ENCODE measurements at places on chromosomes 2 and 18.

- DNase-seq = peak; percentile 17
These were observed 21.9 kb downstream of the THAP4 start for GRCh38 chr2:241615041-241615440.

- no peak for DNase-seq
These were observed 35.9 kb downstream of the MYO1B start for GRCh38 chr2:191280834-191281756.

DNA sequence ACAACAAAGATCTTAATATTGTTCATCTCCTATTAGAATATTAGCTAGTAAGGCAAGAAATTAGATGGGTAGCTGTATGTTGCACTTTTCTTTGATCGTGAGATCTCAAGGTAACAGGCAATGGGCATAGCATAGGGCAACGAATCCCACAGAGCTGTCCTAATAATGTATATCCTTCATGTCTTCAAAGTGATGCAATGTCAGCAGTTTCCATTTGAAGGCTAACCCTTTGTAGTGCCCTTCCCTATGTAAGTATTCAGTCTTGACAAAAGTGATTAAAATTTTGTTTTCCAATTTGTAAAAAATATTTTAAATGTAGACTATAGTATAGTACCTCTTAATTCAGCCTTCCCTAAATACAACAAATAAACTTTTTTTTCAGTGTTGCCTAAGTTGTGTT lies 112.5 kb downstream of the PKP4 start:
- DNase-seq = no peak

DNA sequence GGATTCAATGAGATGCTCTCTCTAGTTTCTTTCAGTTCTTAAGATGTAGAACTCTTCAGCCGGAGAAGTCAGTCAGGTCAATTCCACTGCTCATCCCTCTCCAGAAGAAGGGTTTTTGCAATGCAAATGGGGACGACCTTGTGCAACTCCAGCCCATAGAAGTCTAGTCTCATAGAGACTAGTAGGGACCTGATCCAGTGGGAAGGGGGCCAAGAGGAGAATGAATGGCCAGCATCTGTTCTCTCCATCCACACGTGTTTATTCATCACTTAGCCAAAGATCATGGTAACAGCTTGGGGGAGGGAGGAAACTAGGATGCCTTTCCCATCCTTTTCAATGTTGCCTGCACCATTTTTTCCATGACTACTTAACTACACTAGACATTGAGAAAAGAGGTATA lies 120.2 kb downstream of the LAMA3 start:
- peak; percentile 67 for DNase-seq

- DNase-seq = peak; percentile 54
These were observed 86.0 kb downstream of the MAPRE2 start for GRCh38 chr18:35127201-35127600.

DNA sequence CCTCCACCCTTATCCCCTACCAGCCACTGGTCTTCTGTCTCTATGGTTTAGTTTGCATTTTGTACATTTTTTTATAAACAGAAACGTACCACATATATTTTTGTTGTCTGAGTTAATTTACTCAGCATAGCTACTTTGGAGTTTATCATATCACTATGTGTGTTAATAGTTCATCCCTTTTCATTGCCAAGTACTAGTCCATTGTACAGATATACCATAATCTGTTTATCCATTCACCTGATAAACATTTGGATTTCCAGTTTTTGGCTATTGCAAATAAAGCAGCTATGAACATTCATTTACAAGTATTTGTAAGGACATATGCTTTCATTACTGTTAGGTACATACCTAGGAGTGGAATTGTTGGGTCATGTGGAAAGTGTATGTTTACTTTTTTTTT lies 123.6 kb downstream of the RHBDD1 start:
- no peak for DNase-seq

DNA sequence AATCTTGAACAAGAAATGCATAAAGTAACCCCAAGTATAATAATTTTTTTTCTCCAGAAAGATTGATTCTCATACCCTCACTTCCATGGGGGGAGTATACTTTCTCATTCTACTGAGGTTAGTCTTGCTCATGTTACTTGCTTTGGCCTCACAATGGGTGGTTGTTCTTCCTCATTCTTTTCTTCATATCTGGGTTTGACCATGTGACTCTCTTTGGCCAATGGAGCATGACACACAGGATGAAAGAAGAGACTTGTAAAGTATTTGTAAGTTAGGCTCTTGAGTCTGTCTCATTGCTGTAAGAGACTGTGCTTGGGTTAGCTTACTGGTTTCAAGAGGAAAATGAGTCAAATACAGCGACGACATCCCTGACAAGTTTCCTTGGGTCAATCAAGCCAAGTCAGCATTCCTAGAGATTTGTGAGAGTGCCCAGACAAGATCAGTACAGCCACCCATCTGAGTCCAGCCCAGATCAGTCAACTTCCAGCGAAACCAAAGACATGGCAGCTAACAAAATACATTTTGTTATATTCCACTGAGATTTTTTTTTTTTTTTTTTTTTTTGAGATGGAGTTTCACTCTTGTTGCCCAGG lies 970.2 kb downstream of the BCL11A start:
- DNase-seq = no peak

DNA sequence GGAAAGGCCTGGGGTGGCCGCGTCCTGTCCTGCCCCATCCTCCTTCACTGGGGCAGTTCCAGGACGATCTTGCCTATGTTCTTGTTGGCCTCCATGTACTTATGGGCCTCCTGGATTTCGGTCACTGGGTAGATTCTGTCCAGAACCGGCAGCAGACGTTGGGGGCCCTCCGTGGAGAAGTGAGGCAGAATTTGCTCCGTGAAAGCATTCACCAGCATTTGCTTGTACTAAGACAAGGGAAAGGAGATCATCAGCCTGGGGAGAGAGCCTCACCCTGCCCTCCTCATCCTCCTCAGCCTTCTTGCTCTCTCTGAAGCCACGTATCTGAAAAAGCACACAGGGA lies 1.4 kb upstream of the SF3B6 start:
- no peak for DNase-seq

DNA sequence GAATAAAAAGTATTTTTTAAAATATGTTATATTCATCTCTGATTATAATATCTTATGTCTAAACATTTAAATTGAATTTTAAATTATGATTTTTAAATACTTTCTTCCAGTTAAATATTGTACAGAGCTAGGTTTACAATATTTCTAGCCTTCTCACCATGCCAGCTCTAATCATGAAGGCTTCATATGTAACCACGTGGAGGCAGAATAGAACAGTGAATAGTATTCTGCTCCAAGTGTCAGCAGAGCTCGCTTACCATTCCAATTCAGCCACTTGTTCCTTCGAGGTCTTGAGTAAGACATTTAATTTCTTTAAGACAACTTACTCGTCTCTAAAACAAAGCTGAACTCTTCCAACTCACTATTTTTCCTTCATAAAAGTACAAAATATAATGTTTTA lies 871.8 kb downstream of the SUCLG1 start:
- DNase-seq = no peak

- peak; percentile 82 for DNase-seq
These were observed 50.7 kb upstream of the RNU4ATAC start for GRCh38 chr2:121479882-121480522.

GRCh38 chr18:72181241-72181764 lies 362.8 kb downstream of the CBLN2 start:
- no peak for DNase-seq

GRCh38 chr2:44450082-44450481 lies 88.3 kb downstream of the CAMKMT start:
- DNase-seq = peak; percentile 61

- DNase-seq = no peak
These were observed 764.5 kb downstream of the TRIB2 start for GRCh38 chr2:13481201-13481600.

DNA sequence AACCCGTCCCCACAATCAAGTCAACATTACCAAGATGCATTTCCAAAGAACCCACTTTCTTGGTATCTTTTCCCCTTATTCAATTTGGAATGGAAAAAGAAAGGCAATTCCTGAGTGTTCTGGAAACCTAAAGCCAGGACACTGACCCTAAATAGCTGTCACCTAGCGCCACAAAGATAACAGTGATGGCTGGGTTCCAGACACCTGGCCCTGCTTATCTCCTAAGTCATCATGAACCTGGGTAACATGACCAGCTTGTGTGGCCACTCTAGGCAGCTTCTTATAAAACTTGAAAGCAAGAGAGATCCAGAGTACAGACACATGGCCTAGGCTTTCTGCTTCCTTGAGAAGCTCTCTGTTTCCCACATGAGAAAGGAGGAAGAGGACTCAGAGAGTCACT lies 95.4 kb downstream of the BOD1L2 start:
- DNase-seq = no peak

- no peak for DNase-seq
These were observed 1452.1 kb downstream of the SUCLG1 start for GRCh38 chr2:83006961-83007360.

GRCh38 chr2:174681099-174682006 lies 82.9 kb downstream of the CHRNA1 start:
- DNase-seq = peak; percentile 33

GRCh38 chr2:42132966-42133641 lies 36.0 kb upstream of the EML4 start:
- DNase-seq = peak; percentile 88

DNA sequence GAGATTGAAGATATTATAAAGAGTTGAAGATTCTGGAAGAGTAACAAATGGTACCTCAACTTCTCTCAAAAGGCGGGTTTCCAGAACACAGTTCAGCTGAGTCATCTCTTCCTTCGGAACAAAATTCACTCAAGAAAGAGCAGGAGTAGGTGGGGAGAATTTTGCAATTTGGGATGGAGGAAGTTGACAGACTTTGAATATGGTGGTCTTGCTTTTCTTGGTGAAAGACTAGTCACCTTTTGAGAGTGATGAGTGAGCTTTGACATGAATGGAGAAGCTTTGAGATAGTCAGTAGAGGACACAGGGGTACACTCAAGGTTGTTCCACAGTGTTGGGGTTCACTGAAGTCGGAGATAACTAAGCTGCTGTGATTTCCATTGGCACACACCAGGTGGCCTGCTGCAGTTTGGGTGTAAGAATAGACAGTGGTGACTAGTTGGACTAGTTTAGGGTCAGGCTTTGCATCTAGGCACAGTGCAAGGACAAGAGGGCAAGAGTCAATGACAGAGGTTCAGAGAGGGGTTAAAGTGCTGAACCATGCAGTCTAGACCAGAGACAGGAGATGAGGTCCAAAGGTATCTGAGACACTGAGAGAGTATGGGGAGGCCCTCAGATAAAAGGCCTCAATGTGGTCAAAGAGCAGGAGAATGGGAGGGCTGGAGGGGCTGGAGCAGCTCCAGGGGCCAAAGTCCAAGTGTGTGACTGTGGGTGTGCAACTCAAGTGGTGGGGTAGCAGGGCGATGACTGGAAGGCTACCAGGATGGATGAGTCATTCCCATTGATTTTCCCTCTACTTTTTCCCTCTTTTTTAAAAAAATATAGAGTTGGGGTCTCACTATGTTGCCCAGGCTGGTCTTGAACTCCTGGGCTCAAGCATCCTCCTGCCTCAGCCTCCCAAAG lies 7.7 kb downstream of the CCL20 start:
- DNase-seq = no peak

DNA sequence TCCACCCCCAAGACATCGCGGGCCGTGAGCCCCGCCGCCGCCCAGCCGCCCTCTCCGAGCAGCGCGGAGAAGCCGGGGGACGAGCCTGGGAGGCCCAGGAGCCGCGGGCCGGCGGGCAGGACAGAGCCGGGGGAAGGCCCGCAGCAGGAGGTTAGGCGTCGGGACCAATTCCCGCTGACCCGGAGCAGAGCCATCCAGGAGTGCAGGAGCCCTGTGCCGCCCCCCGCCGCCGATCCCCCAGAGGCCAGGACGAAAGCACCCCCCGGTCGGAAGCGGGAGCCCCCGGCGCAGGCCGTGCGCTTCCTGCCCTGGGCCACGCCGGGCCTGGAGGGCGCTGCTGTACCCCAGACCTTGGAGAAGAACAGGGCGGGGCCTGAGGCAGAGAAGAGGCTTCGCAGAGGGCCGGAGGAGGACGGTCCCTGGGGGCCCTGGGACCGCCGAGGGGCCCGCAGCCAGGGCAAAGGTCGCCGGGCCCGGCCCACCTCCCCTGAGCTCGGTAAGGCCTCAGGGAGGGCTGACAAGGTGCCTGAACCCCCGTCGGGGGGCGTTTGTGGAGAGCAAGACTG lies 14.2 kb downstream of the SPEG start:
- DNase-seq = no peak

- DNase-seq = no peak
These were observed 51.6 kb upstream of the PLA2R1 start for GRCh38 chr2:160114020-160114419.

DNA sequence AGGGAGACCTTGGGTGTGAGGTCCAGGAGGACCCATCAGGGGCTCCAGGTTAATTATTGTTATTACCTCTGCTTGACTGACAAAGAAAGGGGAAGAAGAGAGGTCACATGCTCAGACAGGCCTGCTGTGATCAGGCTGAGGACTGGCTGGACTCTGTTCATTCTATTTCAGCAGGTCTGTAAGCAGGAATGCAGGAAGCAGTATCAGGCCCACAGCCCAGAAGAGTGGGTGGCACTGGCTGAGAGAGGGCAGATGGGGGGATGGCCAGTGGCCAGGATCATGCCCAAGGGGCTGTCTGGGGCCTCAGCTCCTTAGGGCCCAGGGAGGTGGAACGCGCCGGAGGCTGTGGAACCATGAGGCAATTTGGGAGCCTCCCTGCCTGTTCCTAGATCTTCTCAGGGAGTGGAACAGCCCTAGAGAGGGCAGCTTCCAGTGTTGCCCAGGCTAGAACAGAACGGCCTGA lies 43.7 kb upstream of the ZBTB7C start:
- peak; percentile 97 for DNase-seq

DNA sequence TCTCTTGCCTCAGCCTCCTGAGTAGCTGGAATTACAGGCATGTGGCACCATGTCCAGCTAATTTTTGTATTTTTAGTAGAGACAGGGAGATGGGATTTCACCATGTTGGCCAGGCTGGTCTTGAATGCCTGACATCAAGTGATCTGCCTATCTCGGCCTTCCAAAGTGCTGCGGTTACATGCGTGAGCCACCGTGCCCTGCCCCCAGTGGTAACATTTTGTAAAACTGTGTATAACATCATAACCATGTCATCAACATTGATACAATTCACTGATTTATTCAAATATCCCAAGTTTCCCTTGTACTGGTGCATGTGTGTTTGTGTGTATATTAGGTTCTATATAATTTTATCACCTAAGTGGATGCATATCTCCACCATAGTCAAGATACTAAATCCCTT lies 70.0 kb downstream of the PDCL3 start:
- no peak for DNase-seq

DNA sequence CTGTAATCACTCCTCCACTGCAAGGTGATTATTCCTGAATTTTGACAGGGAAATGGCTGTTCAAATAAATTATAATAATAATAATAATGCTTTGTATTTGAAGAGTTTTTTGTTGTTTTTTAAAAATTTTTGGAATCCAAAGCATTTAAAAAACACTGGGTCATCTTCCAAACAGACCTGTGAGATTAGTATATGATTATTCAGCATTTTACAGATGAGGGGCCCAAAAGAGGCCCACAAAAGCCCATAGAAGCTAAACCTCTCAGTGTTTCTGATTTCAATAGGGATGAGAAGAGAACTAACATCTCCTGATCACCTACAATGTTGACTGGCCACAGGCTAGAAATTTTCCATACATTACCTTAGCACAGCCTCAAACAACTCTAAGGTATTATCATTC lies 8.0 kb upstream of the POLR2D start:
- DNase-seq = no peak

- DNase-seq = peak; percentile 39
These were observed 40.2 kb upstream of the EML4 start for GRCh38 chr2:42128721-42129486.

- no peak for DNase-seq
These were observed 327.7 kb downstream of the SUCLG1 start for GRCh38 chr2:84131278-84131830.

- no peak for DNase-seq
These were observed 38.5 kb downstream of the NPHP1 start for GRCh38 chr2:110166266-110166665.

Data from NCI-H69 (cell line).